Right atrium auricular region (tissue), 2 donors: ENCODE measurements at places on chromosomes 1 and 21. TPM values are rescaled to one million over a fixed set of nuclear protein-coding genes. Genes with fewer than 3 reads are reported as not detected.

DNA sequence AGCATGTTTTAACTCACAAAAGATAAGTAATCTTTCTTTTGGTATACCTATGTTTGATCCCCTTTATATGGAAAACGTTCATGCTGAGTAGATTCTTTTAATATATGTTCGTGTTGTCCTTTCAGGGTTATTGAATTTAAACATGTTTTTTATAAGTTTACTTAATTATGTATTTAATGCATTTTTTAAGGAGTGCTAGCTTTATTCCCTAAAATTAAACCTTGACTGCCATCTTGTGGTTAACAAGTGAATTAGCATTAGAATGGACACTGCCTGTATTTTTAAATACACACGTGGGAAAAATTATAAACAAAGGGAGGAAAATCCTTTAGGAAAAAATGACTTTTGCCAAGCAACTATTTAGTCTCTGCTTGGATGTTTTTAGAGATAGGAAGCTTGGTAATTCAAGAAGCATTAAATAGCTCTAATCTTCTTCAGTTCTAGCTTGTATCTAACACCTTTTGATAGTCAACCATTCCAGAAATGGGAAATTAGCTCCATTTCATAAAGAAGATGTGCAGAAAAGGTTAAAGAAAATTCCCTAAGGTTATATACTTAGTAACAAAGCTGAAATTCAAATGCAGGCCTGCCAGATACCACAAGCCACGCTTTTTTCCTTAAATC lies 43.0 kb downstream of the UBE2U start:
- DNase-seq: no peak

GRCh38 chr1:60068393-60069045 lies 5.1 kb downstream of the C1orf87 start:
- DNase-seq: no peak

- no peak for DNase-seq
Observed at GRCh38 chr21:37058261-37058660, 14.6 kb downstream of the PIGP start.

DNA sequence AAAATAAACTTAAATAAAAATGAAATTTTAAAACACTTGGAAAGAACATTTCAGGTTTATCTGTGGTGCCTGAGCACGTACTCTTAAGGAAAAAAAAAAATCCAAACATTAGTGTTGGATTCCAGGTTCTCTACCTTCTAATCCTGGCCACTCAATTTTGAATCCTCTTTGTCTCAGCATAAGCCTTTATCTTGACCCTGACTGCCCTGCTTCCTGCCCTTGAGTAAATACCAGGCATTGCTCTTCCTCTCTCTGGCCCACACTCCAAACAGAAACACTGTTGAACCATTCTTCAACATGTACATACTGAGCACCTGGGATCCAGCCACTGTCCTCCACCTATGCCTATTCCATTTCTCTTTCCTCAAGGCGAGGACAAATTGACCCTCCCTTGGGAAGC lies 11.4 kb upstream of the VANGL1 start:
- DNase-seq: no peak

KAZN gene
- total RNA-seq: 6.8 TPM
